ENCODE measurements at places on chromosomes 13 and 19. TPM values are rescaled to one million over a fixed set of nuclear protein-coding genes. Genes with fewer than 3 reads are reported as not detected.

The ZNF536 gene
- not detected for total RNA-seq

The ZNF154 gene
- total RNA-seq, result 60.5 TPM

GRCh38 chr19:1269478-1270212 lies 513 bp downstream of the CIRBP start:
- DNase-seq, result peak; percentile 87
- peak overlapping the region; percentile 88 for H3K4me3 ChIP-seq
- peaks cover 80% of the 10 kb centered on the region for H3K4me1 ChIP-seq
- peak overlapping the region; percentile 96 for H3K27ac ChIP-seq
- H3K36me3 ChIP-seq, result no peaks in the 10 kb centered on the region

DNA sequence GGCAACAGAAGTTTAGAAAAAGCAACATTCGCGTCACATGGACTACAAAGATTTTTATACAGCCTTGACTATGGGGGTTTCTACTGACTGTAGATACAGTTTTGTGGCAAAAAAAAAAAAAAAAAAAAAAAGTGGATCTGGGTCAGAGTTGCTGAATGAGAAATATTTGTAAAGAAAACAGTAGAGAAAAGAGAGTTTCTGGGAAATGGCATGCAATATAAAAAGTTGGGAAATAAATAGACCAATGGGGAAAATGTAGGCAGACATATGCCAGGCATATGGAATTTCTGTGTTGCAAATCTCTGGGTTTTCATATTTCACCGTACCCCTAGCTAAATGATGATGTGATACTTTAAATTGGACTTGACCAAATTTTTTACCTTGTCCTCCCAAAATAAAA lies 315.3 kb downstream of the EFNB2 start:
- no peak overlapping the region for H3K4me3 ChIP-seq
- no peak for DNase-seq
- H3K27me3 ChIP-seq, result no peaks in the 10 kb centered on the region
- H3K4me1 ChIP-seq, result no peaks in the 10 kb centered on the region

- H3K27me3 ChIP-seq, result no peaks in the 10 kb centered on the region
- no peaks in the 10 kb centered on the region for H3K36me3 ChIP-seq
- H3K27ac ChIP-seq, result no peak overlapping the region
- H3K4me1 ChIP-seq, result peaks cover 11% of the 10 kb centered on the region
Measured at GRCh38 chr13:44763615-44764301, 187.6 kb upstream of the TSC22D1 start.

- H3K36me3 ChIP-seq, result peaks cover 47% of the 10 kb centered on the region
- no peak overlapping the region for H3K27ac ChIP-seq
- no peak for DNase-seq
- peaks cover 2% of the 10 kb centered on the region for H3K4me1 ChIP-seq
- no peak overlapping the region for H3K4me3 ChIP-seq
- no peaks in the 10 kb centered on the region for H3K27me3 ChIP-seq
Measured at GRCh38 chr19:32896516-32897214, 27.1 kb upstream of the SLC7A9 start.

DNA sequence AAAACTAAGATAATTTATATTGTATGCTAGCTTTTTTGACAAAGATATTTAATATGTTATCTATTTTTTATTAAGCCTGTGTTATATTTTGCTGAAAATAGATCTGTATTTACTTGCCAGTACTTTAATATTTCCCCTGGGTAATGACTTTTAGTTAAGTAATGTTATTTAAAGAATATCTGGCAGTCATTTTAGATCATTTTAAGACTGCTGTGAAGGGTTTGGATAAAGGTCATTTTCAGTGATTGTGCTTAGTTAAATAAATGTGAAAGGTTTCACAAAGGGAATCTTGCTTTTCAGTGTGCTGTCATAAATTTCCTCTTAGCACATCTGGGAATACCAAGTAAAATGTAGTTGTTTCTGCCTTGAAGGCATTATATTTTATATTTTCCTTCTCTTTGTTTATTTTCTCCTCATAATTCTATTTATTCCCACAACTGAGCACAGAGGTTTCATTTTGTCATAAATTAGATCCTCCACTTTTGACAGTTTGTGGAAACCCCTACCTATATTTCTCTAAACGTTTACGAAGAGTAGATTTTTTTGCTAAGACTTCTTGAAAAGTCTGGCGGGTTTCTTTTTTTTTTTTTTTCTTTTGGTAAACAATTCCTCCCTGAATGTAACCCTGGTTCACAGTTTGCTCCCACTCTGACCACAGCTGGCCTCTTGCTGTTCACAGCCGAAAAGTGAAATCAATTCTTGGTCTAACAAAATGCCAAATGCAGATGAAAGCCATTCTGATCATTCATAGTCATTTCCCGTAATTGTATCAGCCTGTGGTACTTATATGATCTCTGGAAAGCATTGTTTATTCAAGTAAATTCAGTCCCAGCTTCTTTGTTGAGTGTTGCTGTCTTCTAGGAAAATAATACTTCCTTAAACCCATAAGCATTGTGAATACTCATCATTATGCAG lies 87.8 kb downstream of the MAB21L1 start:
- H3K27ac ChIP-seq, result no peak overlapping the region

Measured in naive thymus-derived CD8-positive, alpha-beta T cell (primary cell).